ENCODE measurements at places on chromosomes 16 and 17.

DNA sequence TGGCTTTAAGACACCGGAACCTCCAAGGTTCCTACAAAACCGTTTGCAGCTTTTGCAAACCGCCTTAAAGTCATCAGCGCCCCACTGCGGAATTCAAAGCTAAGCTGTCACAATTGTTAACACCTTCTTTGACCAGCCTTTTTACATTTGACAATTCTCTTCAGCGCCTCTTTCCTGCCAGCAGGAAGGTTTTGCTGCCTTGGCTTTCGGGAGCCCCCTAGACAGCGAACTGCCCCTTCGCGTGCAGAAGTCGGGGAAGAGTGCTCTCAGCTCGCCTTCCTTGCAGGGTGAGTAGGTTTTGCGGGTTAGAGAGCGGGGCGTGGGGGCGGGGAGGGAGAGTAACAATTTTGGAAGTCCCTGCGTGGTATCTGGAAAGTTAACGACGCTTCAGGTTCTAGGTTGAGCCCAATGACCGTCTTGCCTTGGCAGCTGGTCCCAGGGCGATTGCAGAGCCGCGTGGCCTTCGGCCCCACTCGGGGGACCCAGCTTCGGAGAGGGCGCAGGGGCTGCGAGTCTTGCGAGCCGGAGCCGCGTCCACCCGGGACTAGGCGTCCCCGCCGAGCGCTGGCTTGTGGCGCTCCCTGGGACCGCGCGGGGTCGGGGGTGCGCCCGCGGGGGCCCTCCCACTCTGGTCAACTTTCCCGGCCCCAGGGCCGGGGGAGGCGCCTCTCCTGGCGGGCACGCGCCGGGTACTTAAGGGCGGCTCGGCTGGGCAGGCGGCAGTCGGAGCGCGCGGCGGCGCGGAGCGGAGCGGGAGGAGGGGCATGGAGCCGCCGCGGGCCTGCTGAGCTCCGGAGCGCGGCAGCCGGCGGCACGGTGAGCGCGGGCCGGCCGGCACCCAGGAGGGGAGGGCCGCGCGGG, at the start of gene HAS3:
Gene HAS3, plus strand, starts transcription at position 153 of the 861 bp plus-strand sequence. CDS start 3,743 bp downstream, outside the sequence.
- peak; percentile 44 for DNase-seq

- DNase-seq, result peak; percentile 50
Measured at GRCh38 chr16:29675811-29676643, 3.0 kb upstream of the QPRT start.

- peak; percentile 13 for DNase-seq
Measured at GRCh38 chr16:68700120-68700519, 37.0 kb upstream of the CDH1 start.

DNA sequence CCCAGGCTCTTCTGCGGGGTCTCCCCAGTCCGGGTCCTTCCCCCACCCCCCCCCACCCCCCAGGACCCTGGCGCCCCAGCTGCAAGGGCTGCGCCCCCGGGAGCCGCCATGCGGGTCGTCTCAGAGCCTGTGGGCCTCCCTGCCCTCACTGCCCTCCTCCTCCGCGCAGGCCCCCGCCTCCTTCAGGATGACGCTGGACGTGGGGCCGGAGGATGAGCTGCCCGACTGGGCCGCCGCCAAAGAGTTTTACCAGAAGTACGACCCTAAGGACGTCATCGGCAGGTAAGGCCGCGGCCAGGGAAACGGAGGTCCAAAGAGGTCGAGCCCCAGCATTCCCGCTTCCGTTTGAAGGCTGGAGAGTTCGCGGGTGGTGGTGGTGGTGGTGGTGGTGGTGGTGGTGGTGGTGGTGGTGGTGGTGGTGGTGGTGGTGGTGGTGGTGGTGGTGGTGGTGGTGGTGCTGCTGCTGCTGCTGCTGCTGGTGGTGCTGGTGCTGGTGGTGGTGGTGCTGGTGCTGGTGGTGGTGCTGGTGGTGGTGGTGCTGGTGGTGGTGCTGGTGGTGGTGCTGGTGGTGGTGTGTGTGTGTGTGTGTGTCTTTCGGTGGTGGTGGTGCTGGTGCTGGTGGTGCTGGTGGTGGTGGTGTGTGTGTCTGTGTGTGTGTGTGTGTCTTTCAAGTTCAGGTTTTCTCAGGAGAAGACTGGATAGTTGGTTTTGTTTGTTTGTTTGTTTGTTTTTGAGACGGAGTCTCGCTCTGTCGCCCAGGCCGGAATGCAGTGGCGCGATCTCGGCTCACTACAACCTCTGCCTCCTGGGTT, 615 bp downstream of the PHKG2 start:
- DNase-seq, result no peak

- no peak for DNase-seq
Measured at GRCh38 chr17:50176559-50177357, 11.0 kb downstream of the SGCA start.

GRCh38 chr17:6480303-6480675, 36.0 kb downstream of the PIMREG start:
- no peak for DNase-seq

GRCh38 chr16:85056211-85056748, 28.7 kb downstream of the KIAA0513 start:
- DNase-seq, result peak; percentile 57

DNA sequence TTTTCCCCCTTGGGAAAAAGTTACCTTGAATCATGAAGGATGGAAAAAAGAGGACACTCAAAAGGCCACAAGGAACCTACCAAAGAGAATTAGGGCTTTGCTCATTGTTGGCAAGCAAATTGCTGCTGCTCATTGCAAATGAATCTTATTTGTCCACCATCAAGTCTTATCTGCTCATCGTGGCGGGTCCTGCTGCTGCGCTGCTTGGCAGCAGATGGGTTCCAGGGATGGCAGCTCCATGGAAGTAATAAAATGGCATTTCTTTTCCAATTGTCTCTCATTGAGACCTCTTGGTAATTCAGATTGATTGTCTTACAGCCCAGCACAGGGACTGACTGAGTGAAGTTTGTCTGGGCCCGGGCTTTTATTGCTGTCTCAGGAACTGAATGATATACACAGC, 118.7 kb downstream of the MRM1 start:
- DNase-seq, result no peak

DNA sequence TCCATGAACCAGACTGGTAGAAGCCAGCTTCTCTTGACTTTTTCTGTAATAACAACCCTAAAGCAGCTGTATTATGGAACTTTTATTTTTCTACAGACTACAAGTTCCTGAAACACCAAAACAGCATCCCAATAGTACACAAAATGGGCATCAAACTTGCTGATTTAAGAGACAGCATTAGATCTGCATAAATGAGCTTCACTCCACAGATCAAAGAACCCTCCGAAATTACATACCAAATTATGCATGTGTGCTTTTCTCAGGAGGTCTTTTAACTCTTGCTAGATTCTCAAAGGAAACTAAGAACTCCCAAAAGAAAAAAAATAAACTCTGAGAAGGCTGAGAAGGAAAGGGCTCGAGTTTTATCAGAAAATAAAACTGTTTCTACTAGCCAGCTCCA, 12.3 kb downstream of the UBE2G1 start:
- DNase-seq, result no peak

- no peak for DNase-seq
Measured at GRCh38 chr17:63816123-63816522, 11.1 kb upstream of the PSMC5 start.

DNA sequence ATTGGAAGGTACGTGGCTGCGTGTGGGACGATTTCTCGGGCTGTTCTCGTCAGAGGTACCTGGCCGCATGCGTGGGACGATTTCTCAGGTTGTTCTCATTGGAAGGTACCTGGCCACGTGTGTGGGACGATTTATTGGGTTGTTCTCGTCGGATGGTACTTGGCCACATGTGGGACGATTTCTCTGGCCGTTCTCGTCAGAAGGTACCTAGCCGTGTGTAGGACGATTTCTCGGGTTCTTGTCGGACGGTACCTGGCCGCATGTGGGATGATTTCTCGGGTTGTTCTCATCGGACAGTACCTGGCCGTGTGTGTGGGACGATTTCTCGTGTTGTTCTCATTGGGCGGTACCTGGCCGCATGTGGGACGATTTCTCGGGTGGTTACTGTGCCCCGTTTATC, 50.1 kb upstream of the GNG13 start:
- no peak for DNase-seq

- DNase-seq, result no peak
Measured at GRCh38 chr17:35127751-35128514, 6.5 kb downstream of the FNDC8 start.

DNA sequence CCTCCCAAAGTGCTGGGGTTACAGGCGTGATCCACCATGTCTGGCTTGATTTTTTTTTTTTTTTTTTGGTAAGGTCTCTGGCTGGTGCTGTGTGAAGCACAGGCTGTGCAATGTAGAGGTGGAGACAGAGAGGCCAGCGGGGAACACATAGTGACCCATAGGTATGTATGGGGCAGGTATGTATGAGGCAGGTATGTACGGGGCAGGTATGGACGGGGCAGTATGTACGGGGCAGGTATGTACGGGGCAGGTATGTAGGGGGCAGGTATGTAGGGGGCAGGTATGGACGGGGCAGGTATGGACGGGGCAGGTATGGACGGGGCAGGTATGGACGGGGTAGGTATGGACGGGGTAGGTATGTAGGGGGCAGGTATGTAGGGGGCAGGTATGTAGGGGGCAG, 5.0 kb downstream of the RPL3L start:
- DNase-seq, result no peak

DNA sequence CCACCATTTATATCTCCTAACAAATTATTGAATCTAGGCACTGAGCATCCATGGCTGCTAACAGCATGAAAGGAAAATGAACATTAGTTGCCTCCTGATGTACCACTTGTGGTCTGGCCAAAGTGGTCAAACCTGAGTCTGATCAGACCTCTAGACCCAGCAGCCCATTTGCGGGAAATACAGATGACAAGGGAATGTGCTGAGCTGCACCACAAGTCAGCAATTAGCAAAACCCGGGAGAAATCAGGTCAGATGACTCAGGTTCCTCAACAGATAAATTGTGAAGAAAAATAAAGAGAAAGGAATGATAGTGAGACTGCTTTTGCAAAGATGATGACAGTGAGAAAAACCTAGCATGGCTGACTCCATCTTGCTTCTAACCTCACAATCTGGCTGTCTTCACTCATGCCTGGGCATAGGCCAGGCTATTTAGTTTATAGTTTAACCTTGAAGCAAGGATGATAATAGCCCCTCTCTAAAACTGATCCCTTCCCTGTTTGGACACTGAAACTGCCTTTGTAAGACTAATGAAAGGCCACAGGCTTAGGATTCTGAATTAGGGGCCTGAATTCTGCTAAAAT, 142.7 kb upstream of the ASIC2 start:
- DNase-seq, result no peak

DNA sequence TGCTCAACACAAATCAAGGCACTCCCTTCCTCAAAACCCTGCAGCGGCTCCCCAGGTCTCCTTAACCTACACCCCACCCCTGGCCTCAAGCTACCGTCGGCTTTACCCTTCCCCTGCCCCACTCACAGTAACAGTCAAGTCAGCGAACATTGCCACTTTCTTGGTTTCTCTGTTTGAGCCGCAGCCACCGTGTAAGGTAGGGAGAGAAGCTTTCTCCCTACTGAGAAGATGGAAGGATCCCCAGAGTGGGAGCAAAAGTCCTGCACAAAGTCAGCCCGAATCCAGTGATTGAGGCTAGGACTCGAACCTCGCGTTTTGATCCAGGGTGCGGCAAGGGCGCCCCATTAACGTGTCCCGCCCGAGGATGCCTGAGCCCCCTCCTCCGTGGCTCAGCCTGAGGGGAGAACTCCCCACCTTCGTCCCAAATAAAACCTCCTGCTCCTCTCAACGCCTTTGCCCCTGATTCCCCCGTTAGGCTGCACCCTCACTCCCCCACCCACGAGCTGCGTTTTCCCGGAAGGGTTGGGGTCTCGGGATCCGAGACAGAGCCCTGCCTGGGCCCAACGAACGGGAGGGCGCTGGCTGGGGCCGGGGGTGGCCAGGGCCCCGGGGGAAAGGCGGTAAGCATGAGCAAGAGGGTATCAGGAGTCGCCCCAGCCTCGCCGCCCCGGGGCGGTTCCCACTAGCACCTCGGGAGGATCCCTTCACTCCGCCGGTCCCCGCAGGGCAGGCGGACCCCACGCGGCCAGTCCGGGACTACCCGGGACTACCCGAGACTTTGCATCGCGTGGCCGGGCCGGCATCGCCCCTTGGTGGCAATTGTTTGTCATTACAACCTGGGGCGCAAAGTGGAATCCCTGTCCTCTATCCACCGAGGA, 9.9 kb upstream of the NAGS start:
- peak; percentile 34 for DNase-seq

DNA sequence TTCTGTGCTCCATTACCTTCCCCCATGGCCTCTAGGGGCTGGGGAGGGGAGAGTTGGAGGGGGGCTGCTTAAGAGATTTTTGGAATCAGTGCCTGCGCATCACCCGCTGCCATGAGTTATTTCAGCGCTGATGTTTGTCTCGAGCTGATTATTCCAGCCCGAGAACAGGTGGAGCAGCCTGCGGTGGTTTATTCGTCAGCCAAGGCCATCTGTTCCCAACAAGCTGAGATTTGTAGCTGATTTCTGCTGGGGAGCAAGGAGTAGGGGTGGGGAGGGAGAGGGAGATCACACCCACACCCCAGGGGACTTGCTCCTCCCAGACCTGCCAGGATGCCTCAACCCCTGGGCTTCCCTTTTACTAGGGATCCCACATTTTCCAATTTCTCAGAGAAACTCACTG, 23.1 kb downstream of the PIPOX start:
- no peak for DNase-seq

- peak; percentile 77 for DNase-seq
Measured at GRCh38 chr16:56603589-56603988, 4.8 kb upstream of the MT2A start.

DNA sequence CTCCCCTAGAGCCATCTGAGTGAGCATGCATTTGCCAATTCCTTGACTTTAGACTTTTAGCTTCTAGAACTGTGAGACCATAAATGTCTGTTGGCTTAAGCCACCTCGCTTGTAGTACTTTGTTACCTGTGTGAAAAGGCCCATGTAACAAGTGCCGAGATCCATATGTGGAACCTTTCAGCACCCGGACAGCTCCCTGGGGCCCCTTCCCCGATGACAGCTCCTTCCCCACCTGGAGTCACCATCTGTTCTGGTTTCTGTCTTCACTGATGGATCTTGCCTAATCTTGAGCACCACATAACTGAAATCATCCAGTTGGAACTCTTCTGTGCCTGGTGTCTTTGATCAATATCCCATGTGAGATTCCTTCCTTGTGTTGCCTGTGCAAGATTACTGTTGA, 78.9 kb upstream of the EEF2KMT start:
- no peak for DNase-seq

- no peak for DNase-seq
Measured at GRCh38 chr17:78951967-78952551, 26.9 kb upstream of the TIMP2 start.
